ENCODE measurements at places on chromosomes 11 and 22.

DNA sequence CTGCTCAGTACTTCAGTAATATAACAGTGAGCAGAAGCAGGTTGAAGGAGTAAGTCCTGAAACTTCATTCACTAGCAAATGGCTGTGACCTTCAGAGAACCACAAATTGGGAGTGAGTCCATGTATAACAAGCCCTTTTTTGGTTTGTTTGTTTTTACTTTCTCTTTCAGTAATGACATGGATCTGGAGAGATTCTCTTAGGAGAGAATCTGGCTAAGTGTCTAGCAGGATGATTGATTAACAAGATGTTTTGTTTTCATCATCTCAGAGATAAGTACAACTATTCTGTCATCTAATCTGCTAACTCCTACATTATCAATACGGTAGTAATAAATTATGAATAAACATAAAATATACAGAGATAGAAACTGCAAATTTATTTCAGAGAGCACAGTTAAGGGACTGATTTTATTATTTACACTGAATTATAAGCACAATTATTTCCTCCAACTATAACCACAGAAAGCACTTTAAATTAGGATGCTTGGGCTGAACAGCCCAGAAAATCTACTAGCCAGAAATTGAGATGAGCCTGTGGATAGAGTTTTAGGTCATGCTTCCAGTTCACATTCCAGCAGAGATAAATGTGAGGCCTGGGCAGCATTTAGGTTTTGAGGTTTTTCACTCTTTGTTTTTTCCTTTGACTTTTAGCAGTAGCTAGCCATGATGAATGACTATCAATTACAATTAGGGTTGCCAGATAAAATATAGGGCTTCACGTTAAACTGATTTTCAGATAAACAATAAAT lies 429.3 kb upstream of the FAT3 start:
- DNase-seq: no peak

DNA sequence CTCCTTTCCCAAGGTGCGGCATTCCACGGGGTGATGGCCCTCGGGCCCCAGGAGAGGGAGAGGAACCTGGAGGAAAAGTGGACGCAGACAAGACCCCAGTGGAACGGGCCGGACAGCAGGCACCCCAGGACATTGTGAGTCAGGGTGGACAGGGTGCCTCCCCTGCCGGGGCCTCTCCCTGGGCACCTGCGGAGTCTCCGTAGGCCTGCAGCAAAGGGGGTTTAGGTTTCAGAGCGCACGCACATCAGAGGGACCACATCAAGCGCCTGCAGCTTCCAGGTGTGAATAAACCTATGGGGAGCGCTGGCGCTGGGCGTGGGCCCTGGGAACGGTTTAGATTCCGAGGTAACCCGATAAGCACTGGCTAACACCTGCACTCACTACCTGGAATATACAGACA lies 22.7 kb upstream of the FGF19 start:
- no peak for DNase-seq

DNA sequence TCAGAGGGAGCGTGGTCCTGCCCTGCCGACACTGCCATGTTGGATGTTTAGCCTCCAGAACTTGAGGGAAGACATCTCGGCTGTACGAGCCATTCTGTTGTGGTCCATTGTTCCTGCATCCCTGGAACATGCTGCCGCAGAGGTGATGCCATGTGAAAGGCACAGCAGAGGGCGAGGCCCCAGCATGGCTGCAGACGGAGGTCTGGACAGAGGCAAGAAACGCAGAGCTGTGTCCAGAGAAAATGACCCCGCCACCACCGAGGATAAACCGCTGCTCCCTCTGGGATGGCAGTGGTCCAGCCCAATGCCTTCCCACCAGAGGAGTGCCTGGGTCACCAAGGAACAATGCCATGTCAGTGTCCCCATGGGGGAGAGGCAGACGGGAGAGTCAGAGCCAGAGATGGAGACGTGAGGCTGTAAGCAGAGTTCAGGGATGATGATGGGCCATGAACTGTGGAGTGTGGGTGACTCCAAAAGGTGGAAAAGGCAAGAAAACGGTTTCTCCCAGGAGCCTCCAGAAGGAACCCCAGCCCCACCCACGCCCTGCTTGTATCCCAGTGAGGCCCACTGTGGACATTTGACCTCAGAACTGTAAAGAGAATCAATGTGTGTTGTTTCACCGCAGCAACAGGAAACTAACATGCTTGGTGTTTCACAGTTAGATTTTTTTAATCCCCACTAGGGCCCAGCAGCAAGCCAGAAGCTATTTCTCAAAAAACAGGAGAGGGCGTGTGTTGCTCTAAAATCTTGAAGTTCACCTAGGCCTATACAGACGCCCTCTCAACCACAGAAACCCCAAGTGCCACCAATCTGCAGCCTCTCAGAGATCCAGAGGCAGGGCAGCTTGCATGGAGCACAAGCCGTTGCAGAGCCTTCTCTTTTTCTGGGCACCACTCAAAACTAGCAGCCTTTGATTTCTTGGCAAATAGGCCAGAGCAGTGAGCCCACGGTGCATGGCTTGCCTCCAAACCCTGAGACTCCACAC lies 1422.9 kb downstream of the TBC1D22A start:
- DNase-seq: no peak

DNA sequence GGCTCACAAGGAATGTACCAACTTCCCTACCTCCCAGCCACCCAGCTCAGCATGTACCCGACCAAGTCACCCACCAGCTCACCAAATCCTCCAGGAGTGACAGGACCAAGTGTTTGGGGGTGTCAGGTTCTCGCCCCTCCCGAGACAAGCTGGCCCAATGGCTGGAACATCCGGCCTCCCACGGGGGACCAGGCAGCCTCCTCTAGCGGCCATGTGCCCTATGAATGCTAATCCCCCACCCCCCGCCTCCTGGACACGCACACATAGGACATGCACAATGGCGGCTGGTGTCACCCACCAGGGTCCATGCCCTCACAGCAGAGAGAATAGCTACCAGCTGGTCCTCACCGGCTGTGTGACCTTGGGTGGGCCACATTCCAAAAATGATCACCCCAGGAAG lies 151.0 kb downstream of the MN1 start:
- DNase-seq: no peak

DNA sequence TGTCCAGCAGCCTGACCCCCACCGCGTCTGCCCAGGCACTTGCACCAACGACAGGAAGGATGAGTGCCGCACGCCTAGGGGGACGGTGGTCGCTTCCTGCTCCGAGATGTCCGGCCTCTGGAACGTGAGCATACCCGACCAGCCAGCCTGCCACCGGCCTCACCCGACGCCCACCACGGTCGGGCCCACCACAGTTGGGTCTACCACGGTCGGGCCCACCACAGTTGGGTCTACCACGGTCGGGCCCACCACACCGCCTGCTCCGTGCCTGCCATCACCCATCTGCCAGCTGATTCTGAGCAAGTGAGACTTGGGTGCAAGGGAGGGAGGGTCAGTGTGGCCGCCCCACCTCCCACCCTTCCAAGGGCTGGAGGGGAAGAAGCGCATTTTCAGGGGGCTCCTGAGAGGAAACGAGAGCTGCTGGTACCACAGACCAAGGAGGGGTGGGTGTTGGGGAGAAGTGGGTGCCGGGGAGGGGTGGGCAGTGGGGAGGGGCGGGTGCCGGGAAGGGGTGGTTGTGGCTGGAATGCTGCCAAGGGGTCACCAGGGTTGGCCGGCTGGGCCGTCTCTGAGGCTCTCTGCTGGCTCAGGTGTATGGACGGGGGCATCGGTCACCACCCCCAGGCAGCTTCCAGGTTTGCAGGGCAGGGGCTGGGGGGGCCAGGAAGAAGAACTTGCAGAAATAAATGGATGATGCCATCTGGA lies 27.7 kb upstream of the MUC5B start:
- no peak for DNase-seq

GRCh38 chr11:106988151-106989077 lies 29.9 kb downstream of the GUCY1A2 start:
- DNase-seq: no peak

GRCh38 chr11:64866173-64866491 lies 12.3 kb downstream of the EHD1 start:
- DNase-seq: no peak

GRCh38 chr11:126304457-126305075 lies 706 bp downstream of the DCPS start:
- DNase-seq: no peak

DNA sequence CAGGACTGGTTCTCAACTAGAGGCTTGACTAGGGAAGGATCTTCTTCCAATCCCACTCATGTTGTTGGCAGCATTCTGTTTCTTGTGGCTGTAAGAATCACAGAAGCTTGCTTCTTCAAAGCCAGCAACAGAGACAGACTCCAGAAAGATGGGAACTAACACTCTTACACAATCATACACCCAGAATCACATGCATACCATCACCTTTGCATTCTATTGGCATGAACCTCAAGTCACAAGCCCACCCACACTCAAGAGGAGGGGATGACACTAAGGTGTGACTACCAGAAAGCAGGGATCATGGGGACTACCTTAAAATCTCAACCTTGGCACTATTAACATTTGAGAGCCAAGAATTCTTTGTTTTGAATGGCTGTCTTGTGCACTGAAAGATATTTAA lies 13.6 kb upstream of the PANX3 start:
- no peak for DNase-seq

DNA sequence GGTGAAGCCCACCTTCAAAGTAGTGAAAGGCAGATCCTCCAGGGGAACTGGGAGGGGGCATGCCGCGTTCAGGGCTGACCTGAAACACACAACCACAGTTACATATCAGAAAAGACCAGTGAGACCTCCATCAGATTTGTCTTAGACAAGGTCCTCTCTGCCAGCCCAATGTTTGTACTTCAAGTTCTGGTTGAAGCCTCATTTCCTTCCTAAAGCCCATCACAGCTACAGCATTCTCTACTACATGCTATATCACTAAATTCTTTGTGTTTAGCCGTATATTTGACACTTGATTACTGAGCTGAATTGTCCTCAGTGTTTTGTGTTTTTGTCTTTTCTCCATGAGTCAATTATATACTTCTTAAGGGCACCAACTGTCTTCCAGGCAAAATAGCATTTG lies 40.1 kb downstream of the PI4KA start:
- DNase-seq: no peak

DNA sequence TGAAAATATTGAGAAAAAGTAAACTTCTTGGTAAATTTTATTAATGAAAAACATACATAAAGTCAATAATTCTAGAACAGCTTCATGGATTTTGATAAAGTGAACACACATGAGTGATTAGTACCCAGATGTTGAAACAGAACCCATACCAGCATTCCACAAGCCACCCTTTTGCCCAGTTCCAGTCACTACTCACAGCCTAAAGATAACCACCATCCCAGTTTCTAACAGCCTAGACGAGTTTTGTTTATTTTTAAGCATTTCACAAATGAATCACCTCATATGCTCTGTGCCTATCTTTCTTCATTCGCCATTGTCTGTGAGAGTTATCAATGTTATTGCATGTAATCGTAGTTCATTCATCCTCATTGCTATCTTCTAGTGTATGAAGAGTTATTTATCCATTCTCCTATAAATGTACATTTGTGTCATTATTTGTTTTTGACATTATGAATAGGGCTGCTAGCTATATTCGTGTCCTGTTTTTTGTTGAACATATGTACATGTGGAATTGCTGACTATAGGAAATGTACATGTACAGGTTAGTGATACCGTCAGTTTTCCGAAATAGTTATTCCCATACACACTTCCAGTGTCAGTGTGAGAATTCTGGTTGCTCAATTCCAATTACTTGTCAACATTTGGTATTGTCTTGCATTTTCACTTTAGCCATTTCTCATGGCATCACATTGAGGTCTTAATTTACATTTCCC lies 44.5 kb upstream of the TEAD1 start:
- DNase-seq: no peak

GRCh38 chr11:61080986-61081590 lies 21.2 kb upstream of the CD5 start:
- no peak for DNase-seq

GRCh38 chr11:36469063-36469462 lies 41.0 kb downstream of the TRAF6 start:
- no peak for DNase-seq
